ENCODE measurements at places on chromosomes 2 and 18.

DNA sequence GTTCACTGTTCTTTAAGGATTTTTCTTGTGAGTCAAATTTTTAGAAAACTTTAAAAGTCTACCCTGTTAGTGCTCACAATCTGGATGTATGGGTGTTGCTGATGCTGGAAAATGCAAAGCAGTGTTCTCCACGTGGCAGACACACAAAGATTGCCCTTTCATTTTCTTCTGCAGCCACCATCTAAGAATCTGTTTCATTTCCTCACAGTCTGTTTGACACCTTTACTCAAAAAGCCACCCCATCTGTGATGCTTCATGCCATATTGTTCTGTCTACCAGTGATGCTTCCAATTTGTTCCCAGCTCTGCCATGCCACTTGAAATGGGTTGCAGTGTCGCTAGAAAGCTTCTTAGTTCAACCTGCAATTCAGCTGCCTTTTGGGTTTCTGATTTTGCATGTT, 464.2 kb upstream of the UBE2E3 start:
- DNase-seq: no peak

DNA sequence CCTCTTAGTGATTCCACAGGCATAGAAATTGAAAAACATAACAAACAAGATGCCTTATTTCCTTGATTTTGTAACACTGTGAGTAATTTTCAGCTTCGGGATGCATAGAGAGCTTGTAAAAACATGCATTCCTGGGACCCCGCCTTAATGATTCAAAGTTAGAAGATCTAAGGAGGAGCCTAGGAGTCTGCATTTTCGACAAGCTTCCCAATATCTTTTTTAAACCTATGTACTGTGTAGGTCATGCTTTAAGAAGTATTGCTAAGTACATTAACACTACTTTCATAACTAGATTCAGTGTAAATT, 109.8 kb upstream of the ZNF516 start:
- no peak for DNase-seq

DNA sequence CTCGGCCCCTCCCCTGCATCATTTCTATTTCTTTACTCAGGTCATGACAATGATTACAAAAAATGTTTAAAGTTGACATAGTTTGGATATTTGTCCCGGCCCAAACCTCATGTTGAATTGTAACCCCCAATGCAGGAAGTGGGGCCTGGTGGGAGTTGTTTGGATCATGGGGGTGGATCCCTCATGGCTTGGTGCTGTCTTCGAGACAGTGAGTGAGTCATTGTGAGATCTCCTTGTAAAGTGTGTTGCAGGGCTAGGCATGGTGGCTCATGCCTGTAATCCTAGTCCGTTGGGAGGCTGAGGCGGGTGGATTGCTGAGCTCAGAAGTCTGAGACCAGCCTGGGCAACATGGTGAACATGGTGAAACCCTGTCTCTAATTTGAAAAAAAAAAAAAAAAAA, 9.2 kb upstream of the MAP4K4 start:
- no peak for DNase-seq

DNA sequence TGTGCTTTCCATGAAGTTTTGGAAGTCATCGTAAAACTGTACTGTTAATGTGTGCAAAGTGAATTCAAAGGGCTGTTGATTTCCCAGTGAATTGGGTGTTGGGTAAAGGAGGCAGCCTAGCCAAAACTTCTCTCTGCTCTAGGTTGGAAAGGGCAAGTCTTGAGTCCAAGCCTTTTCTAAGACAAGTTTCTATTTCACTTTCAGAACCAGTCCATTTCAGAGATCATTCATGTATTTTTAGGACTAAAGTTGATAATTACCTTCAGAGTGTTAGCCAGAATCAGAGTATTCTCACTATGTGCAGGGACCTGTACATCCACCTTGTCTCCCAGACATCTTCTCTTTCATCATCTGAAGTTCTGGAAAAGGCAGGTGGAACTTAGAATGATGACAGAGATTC, 636.1 kb upstream of the KLHL29 start:
- no peak for DNase-seq

DNA sequence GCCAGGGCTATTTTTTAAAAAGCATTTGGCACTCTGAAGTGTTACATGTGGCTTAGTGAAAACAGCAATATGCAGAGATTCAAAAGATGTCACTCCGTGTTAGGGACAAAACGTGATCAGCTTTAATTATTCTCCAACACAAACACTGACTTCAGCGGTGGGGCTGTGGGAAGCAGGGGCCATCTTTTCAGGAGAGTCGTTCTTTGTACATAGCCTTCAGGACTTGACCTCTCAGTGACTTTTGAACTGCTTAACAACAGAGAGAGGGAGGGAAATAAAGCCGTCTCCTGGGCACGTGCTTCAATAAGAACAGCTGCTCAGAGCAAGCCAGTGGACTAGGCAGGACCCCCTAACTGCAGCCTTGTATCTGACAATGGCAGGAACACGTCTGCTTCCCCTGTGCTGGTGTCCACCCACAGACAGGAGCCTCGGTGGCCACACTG, 95.0 kb upstream of the HDAC4 start:
- DNase-seq: no peak

DNA sequence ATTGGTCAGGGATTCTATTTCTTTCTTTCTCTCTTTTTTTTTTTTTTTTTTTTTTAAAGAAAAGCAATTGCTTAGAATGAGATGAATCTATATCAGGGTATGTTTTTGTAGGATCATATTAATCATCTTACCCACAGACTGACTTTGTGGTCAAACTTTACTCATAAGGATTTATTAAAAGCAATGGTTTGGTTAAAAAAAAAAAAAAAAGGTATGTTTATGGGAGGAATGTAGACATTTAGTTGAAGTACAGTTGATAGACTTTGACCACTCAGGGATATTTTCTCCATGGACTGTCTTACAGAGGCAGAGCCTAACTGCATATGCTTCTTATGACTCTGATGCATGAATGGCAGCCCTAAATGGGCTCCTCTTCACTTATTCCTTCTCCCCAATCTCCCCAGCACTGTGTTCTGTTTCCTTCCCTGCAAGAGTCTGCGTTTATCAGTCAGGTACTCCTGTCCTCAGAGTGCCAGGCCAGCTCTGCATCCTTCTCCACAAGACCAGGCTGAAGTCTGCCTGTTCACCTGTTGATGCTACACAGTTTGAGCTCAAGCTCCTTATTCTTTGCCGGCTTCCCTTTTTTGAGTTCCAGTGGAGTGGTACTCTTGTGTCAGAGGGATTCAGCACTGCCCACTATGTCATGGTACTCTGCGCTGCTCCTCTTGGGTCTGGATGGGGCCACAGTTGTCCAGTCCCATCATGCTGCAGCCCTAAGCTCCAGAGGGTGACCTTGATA, 24.3 kb downstream of the CRIM1 start:
- no peak for DNase-seq

- no peak for DNase-seq
These were observed 117.1 kb downstream of the ZNF407 start for GRCh38 chr18:74714791-74715190.

DNA sequence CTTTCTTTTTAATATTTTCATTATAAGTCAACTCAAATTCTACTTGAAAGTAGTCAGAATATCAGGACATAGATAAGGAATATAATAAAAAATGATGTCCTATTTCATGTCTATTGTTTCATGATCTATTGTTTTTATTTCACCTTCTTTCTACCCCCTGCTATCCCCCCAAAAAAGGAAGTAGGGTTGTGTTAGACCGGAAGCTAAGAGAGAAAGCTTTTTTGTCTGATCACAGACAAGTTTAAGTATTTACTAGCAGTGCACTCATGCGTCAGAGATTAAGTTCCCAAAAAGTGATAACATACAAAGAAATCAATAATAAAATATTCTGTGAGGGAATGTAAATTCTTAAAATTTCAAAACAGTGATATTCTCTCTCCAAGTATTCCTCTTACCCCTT, 447.1 kb upstream of the CNTNAP5 start:
- DNase-seq: no peak

DNA sequence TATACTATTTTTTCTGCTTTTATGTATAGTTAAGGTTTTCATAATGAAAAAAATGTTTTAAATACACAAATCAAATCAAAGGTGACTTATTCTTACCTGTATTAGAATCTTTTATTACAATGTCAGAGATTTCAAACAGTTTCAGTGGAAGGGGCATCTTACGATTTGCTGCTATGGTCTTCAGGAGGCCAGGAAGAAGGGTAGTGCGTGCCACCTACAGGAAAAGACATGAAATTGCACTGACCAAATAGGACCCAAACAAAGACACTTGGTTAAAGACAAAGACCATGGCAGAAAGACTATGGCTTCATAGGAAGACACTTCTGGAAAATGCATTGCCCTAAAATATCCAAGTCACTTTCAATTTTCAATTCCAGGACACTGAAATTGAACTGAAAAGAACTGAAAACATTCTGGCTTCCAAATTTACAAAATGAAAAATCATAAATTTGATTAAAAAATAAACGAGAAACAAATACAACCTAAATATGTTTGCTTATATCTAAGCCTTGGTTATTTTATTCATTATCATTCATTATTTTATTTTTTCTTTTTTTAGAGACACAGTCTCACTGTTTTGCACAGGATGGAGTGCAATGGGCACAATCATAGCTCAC, 42.1 kb downstream of the FARSB start:
- DNase-seq: no peak

DNA sequence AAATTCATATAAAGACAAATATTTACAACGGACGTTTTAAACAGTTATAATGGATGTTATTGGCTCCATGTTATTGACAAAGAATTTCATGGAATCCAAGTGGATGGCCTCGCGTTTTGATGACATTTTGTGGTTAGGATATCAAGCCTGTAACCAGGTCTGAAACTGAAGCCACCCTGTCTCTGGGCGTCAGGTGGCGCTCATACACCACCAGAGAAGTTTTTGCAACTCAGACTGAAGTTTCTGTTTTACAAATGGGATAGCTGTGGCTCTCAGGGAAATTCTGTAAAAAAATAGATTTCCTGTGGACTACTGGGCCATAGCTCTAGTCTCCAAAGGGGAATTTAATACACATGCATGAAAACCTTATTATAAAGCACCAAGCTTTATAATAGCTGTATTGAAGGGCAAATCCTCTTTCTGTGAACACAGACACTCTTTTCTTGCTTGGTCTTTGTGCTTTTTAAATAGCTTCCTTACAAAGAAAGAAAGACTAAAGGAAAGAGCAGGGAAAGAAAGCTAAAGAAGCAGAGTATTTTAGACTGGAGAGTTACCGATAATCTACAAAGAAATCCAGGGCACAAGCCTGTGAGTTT, 86.7 kb downstream of the C18orf54 start:
- DNase-seq: no peak

- DNase-seq: no peak
These were observed 43.2 kb upstream of the YWHAQ start for GRCh38 chr2:9673914-9674481.

- DNase-seq: no peak
These were observed 1533.0 kb downstream of the LRP1B start for GRCh38 chr2:140597836-140598235.

- no peak for DNase-seq
These were observed 8.9 kb downstream of the GAREM1 start for GRCh38 chr18:32461709-32462272.

DNA sequence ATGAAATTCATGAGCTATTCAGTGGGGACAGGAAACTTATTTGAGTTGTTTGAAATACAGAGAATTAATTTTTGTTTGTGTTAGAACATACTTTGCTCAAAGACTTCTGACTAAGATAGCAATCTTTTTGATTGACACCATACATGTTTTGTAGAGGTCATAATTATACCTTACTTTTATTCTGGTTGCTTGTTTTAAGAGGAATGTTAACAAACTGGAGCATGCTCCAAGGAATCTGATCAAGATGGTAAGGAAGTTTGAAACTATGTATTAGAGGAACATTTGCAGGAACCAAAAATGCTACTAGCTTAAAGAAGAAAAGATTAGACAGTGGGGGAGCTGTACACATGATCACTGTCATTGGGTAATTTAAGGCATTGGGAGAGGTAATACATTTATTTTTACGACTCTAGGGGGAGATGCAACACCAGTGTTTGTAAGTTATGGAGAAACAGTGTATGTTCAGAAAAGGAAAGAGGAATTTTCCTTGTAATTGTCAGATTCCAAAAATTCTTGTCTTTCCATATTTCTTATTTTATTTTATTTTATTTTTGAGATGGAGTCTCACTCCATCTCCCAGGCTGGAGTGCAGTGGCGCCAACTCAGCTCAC, 8.0 kb downstream of the AGFG1 start:
- DNase-seq: no peak

- peak; percentile 57 for DNase-seq
These were observed 619 bp upstream of the FAM168B start for GRCh38 chr2:131093696-131094462.

DNA sequence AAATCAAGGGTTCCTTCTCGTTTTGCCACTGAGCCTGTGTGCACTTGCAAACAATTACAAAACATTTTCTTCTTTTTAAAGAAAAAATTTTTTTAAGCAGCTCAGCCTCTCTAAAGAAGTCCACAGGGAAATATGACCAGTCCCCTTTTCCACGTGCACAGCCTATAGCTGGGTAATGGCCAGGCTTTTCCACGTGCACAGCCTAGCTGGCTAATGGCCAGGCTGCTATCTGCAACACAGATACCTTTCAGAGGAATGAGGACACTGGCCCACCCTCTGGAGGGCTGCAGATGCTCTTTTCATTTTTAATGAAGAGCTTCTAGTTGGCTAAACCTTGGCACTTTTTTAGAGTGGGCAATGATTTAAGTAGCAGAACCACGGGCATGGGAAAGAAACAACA, 46.3 kb downstream of the ASB18 start:
- no peak for DNase-seq

- no peak for DNase-seq
These were observed 444.4 kb upstream of the SLC39A10 start for GRCh38 chr2:195212586-195212985.

- no peak for DNase-seq
These were observed 107.1 kb upstream of the ZNF516 start for GRCh38 chr18:76602191-76602590.

DNA sequence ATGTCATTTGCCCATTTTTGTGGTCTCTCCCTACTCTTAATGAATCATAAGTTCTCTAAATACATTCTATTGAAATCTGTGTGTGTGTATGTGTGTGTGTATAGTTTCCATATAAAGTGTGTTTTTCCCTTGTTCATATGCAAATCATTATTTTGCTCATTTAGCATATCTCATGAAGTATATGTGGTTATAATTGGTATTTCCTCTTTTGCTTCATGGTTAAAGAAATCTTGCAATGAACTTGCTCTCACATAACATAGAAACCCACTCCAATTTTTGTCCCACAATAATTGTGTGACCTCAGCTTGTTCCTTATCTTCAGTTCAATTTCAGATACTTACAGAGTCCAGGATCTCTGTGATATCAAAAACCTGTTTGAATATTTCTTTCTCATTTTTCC, 1.2 kb downstream of the CPO start:
- no peak for DNase-seq
